Cardiac muscle cell (in vitro differentiated cells and primary cell): ENCODE measurements at places on chromosomes 11 and 22.

GRCh38 chr11:85665733-85666132, 804 bp upstream of the CREBZF start:
- no peak for DNase-seq

DNA sequence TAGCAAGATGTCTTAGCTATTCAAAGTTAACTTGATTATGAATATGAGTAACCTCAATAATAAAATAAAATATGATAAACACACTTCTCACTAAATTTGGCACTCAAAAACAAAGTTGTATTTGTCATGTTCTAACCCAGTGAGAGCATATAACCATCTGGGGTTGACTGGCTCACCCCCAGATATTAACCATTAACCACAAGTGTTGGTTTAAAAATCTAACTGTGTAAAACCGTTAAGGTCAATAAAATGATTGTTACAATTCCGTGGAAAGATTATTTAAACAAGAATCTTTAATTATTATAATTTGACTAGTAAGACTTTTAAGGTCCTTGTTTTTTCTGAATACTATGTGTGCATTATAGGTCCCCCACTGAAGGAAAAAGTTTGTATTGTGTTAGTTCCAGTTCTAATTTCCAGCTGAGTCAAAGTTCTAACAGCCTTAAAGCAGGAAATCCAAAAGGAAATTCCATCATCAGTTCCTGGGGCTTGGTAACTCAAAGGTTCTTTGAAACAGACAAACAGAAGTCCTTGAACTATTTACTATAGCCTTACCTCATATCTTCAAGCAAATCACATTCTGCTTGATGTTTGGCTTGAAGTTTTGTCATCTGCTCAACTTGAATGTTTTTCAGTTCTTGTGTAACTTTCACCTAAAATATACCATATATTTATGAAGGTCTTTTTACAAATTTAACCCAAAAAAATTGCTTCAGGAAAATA, 2.5 kb downstream of the FCHSD2 start:
- DNase-seq = peak; percentile 59

DNA sequence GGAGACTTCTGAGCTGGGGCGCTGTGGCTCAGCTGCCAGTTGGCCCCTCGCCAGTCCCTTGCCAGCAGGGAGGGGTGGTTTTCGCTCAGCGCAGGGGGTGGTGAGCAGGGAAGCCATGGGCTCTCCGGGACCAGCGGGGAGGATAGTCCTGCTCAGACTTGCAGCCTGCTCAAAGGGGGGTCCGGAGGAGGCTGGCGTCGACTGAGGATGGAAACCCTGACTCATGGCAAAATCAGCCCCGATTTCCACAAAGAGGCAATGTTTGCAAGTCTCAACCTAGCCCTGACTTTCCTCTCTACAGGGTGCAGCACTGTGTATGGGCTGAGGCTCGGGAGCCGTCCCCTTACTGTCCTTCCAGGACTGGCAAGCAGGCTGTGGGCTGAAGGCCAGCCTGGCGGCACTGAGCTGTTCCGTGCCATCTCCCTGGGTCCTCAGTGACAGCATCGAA, 35.1 kb downstream of the FBLN1 start:
- no peak for DNase-seq

DNA sequence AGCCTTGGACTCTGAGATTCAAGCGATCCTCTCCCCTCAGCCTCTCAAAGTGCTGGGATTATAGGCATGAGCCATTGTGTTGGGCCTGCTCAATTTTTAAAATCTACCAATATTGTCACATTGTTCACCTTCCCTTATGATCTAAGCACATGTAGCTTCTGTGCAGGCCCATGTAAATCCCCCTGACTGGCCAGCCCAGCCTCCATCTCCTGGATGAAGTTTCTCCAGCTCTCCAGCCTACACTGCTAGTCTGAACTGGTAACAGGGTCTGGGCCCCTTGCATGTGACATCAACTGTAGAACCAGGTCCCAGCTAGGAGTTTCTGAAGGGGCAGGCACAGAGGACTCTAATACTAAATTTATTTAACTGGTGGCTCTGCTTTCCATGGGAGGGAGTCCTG, 32.8 kb upstream of the YPEL1 start:
- DNase-seq = no peak

DNA sequence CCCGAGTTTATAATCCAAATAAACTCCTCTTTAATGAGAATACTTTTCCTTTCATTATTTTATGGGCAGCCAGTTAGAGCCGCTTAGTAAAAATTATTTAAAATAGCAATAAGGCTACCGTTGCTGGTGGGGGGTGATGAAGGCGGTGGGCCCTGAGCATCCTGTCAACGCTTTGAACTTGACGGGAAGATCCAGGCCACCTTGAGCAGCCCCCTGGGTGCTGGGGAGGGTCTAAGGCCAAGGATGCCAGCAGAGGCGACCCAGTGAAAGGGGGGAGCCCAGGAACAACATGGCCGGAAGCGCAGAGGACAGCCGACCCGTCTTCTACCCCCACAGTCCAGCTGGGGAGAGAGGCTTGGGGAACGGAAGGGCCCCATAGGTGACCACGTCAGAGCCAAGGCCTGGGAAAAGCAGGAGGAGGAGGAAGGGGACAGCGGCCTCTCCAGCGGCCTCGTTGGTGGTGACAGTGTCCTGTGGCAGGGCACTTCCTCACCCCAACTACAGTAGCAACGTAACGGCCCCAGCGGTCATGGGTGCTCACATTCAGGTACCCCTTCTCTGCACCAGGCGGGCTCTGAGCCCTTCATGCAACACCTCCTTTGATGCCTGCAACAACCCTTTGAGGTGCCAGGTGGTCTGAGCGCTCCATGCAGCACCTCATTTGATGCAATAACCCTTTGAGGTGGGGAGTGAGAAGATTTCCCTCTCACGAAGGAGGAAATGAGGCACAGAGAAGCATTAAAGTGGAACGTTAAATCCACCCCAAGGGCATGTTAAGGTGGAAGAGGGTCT, 695.3 kb downstream of the TBC1D22A start:
- DNase-seq = no peak

- DNase-seq = no peak
Measured at GRCh38 chr22:46293577-46294260, 3.0 kb upstream of the GTSE1 start.

GRCh38 chr11:97738751-97739150, 1282.0 kb upstream of the CNTN5 start:
- no peak for DNase-seq

- no peak for DNase-seq
Measured at GRCh38 chr11:57410287-57410686, 16.6 kb downstream of the SLC43A3 start.
